ENCODE measurements at places on chromosomes 1 and 21.

- DNase-seq: no peak
Observed at GRCh38 chr1:183896466-183897048, 91.6 kb downstream of the RGL1 start.

DNA sequence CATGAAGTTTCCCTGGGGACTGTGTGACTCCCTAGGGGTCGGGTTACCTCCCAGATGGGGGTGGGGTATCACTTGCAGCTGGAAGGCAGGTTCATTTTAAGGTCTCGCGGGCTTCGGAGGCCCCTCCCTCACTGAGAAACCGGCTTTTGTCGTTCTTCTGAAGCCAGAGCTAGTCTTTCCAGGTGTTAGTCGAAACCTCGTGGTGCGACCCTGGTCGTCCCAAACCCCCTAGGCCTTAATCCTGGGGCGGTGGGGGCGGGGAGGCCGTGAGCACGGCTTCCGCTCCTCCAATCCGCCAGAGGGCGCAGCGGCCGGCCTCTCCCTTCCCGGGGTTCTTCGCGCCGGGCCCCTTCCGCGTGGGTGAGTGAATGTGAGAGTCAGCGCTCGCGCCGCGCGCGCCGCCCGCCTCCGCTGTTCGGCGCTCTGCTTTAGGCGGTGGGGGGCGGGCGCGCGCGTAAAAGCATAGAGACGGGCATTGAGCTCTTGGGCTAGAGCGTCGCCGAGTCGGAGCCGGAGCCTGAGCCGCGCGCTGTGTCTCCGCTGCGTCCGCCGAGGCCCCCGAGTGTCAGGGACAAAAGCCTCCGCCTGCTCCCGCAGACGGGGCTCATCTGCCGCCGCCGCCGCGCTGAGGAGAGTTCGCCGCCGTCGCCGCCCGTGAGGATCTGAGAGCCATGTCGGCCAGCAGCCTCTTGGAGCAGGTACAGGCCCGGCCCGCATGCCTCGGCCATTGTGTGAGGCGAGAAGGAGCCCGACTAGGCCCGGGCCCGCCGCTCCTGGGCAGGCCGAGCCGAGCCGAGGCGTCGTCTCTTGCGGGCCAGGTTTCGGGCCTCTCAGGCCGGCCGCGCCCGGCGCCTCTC lies at the start of gene YTHDF2:
TSS of gene YTHDF2 (plus strand) at position 491 of the 857 bp plus-strand sequence. CDS start at position 672, 181 bp downstream.
- peak; percentile 98 for DNase-seq

DNA sequence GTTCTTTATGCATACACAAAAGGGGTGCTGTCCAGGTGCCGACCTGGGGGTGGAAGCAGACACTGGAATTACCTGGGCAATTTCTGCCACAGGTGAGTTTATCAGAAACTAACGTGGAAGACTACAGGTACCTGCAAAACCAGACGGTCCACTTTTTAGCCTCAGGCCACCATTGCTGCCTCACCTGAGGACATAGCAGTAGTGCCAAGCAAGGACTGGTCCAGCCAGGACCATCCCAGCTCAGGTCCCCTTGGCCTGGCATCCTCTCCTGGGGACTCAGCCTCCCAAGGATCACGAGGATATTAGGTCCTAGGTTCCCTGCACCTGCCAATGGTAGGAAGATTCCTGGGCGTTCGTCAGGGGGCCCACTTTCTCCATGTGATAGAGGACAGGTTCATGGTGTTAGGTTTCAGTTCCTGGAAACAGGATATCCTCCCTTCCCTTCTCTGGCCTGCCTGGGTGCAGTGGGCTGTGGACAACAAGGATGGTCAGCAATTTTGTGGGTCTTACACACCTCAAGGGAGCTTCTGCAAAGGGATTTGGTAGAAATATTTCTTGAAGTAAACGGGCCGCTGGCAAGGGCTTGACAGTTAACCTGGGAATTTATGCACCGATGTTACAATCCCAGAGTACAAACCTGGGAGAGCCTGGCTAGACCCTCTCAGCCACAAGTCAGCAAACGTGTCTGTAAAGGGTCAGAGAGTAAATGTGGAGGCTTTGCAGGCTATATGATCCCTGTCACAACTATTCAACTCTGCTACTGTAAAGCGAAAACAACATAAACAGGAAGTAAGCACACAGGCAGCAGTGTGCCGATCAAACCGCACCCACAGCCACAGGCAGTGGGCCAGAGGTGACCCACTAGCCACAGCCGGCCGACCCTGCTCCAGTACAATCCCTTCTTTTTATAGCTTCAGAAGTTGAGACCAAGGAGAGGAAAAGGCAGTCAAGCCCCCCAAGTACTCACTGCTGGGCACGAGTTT lies 71.4 kb upstream of the RAB4A start:
- no peak for DNase-seq

- DNase-seq: peak; percentile 64
Observed at GRCh38 chr1:5740865-5741860, 251.1 kb downstream of the NPHP4 start.

DNA sequence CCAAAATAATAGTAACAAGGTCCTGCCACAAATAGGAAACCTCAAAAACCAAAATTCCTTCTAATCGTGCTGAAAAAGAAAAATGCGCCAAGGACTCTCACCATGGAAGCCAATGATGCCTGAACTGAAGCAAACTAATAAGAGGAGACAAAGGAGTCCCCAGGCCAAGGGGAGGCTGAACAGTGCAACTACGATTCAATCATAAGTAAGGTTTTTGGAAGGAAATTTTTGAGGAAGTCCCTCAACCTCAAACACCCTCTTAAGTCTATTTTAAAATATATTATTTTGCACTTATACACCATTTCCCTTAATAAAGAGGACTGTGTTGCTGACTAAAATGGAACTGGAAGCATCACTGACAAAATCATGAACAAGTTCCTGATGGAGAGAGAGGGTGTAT lies 1.7 kb upstream of the ARHGAP29 start:
- no peak for DNase-seq

- DNase-seq: no peak
Observed at GRCh38 chr1:8443558-8444194, 125.8 kb downstream of the SLC45A1 start.

- no peak for DNase-seq
Observed at GRCh38 chr1:209162651-209163050, 420.9 kb upstream of the CAMK1G start.

GRCh38 chr1:154182344-154183045 lies 9.4 kb downstream of the TPM3 start:
- DNase-seq: no peak

GRCh38 chr1:28926629-28927265 lies 12.4 kb downstream of the EPB41 start:
- no peak for DNase-seq

DNA sequence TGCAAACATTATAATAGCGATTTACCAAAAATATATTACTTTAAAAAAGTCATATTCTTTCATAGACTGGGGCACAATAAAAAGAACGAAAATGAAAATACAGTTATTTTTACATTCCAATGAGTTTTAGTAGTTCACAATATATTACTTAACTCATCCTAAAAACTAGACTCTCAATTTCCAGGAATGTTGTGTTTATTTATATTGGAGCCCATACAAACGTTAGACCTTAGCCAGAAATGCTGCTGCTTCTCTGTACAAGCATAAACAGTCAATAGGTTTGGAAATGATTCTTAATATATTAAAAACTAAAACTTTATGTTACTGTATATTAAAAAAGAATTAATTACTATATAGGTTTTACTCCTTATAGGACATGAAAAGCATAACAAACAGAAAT lies 302.3 kb downstream of the BRINP3 start:
- no peak for DNase-seq

DNA sequence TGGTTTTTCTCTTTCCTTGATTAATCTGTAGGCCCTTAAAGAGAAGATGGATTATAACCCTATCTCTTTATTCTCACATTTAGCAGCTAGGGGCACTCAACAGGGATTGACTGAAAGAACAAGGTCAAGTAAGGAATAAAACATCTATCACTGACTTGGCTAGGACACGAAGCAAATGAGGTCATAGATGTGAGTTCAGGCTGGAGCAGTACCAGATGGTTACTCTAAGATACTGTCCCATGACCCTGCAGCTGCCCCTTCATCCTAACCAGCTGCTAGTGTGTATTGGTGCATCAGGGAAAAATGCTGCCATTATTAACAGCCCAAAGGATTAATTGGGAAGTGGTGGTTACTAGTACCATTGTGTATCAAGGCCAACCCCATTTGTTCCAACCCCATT lies 221.9 kb downstream of the CTH start:
- no peak for DNase-seq

GRCh38 chr1:16717336-16718098 lies 22.8 kb upstream of the RNU1-4 start:
- peak; percentile 90 for DNase-seq

- no peak for DNase-seq
Observed at GRCh38 chr1:119470377-119470776, 36.6 kb upstream of the HSD3B1 start.

DNA sequence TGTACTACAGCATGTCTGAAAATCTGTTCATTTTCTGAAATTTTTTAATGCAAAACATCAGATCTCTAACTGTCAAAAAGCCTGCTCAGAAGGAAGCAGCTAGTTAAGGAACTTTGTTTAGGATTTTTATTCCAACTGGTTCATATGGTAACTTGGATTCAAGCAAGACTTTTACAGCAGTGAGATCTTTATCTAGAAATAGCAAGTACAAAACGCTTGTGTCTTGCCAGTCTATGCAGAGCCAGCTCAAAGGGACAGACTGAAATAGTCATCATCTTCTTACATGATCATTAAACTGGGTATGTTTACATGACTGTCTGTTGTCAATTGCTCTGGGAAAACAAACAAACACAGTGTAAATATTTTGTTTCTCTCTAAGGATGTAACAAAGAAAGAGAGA lies 37.6 kb downstream of the DDAH1 start:
- DNase-seq: no peak

GRCh38 chr1:169623132-169623926 lies 6.6 kb downstream of the SELP start:
- no peak for DNase-seq

GRCh38 chr1:168136709-168137514 lies at the start of gene GPR161:
Gene GPR161 (minus strand): TSS chr1:168136930. CDS start chr1:168104850, 32,080 bp downstream.
- peak; percentile 93 for DNase-seq

GRCh38 chr1:212981025-212981495 lies 30.7 kb downstream of the VASH2 start:
- no peak for DNase-seq

- DNase-seq: no peak
Observed at GRCh38 chr1:190084552-190084951, 393.1 kb downstream of the BRINP3 start.

DNA sequence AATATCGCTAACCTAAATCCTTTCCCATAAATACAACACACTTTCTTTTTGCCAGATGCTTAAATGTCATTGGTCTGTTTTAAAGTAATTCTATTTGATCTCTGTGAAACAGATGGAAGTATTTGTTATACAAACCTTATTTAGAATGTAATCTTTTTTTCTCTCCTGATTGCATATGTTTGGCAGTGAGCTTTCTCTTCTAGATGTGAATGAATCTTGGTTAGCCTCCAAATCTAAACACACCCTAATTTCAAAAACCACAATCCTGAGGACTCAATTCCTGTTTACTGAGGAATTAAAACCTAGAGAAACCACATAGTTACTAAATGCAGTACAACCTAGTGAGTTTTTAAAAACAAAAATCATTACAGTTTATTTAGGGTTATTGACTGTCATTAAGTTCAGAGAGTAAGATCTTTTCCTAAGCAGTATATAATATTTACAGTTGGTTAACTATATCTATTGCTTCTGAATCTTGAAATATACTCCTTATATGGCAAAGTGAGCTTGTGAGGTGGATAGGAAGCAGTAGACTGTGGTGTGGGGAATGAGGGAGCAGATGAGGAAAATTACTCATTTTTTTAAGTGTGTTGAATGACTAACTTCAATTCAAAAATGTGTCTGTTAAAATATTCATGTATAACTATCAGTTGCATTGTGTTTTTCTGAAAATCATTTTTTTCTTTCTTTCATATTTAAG lies 218.7 kb downstream of the FMN2 start:
- DNase-seq: no peak

DNA sequence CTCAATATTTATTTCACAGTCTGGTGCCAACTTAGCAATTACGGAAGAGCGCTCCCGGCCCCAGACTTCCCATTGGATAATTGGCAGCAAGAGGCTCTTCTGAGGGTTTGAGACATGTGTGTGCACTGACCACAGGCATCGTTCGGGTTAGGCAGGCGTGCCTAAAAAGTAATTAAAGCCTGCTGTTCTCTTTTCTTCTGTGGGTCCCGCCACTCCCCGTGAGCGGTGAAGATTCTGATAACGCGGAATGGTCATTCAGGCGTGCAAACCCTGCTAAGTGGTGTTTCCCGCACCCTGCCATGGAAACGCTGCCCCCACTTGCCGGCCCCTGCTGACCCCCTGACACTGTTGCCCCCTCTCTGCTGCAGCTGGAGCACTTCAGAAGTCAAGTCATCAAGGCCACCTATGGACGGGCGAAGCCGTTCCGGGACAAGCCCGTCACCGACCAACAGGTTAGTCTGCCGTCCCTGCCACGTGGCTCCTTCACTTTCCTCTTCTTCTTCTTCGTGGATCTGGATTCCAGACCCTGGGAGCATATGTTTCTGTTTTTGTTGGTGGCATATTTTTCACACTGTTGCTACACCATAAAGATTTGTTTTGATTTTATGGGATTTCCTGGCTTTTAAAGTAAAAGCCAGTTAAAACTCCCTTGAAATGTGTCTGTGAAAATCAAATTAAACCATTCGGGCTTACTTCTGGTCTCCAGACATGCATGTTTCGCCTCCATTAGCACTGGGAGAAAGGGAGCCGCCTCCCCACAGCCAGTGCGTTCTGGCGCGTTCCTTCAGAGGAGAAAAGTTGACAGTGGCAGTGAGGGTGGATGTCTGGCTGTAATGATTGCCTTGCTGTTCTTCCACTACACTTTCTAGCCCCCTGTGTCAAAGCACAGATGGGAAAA lies 79.9 kb downstream of the FHAD1 start:
- no peak for DNase-seq

- no peak for DNase-seq
Observed at GRCh38 chr1:53740621-53741105, 1.7 kb upstream of the GLIS1 start.

All from chondrocyte (in vitro differentiated cells).